ENCODE measurements at places on chromosomes 1 and 21.
A peak's percentile ranks its signal among the peaks of the same experiment; 100 is the strongest.

DNA sequence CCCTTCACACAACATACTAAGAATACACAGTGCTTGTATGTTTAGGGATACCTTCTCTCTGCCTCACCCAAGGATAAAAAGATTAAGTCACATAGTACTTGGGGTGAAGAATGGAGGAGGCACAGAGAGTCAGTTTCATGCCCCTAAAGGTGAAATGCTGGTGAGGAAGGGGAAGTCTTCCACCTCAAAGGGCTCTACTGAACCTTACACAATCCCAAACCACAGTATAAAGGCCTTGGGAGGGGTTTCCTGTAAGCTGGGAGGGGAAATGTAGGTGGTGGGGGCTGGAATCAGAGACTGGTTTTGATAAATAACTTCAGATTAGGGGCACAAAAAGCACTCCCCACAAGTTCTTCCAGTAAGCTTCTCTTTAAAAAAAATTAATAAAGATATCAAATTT, 3.5 kb downstream of the MINDY1 start:
- no peak for DNase-seq

GRCh38 chr1:208668991-208669390, 424.8 kb upstream of the PLXNA2 start:
- DNase-seq = no peak

DNA sequence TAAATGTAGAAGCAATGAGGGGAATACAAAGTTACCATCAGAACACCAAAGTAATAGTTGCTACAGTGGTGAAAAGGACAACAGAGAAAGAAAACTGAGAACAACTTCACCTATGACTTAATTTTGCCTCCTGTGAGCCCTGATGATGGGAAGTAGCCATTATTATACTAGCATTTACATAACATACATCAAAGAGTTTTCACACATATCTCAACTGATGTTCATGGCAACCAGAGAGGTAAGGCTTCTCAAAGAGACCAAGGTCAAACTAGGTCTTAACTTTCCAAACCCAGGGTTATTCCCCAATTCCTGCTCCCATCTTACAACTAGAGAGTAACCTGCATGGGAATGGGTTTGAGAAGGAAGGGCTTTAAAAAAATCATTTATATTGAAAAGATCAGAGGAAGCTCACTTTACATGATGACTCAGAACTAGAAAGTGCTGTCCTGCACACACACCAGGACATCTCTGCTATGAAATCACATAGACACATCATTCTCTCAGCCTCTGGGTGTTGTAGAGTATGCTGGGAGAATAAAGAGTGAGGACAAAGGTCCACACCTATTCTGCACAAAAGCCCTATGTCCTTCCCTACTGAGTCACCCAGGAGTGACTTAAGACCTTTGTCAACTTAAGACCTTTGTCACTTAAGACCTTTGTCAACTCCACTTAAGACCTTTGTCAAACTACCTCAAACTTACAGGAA, 179.7 kb downstream of the TNFSF18 start:
- DNase-seq = no peak

DNA sequence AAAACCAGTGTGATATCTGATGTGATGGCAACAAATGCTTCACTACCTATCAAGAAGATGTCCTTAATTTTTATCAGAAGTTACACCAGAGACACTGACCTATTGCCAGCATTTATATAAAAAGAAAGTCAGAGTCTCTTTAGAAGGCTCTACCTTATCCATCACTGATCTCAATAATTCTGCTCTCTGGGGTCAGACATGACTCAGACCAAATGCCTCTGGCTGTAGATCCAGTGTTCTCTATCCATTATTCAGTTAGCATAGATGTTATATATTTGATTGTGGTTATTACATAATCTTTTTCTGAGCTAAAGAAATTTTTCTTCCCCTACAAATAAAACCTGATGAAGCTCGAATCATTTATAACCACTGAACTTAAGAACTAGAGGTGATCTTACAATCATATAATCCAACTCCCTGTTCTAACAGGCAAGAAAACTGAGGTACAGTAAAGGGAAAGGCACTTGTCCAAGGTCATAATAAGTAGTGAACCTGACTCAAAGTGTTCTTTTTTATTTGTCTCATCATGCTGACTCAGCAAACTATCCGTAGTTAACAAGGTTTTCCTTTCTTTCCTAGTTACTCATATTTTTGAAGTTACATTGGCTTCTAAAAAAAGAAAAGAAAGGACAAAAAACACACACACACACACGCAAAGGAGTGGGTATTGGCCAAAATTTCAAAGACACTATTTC, 43.6 kb upstream of the ESRRG start:
- no peak for DNase-seq

GRCh38 chr1:37480125-37480466, 5.7 kb downstream of the ZC3H12A start:
- DNase-seq = no peak

DNA sequence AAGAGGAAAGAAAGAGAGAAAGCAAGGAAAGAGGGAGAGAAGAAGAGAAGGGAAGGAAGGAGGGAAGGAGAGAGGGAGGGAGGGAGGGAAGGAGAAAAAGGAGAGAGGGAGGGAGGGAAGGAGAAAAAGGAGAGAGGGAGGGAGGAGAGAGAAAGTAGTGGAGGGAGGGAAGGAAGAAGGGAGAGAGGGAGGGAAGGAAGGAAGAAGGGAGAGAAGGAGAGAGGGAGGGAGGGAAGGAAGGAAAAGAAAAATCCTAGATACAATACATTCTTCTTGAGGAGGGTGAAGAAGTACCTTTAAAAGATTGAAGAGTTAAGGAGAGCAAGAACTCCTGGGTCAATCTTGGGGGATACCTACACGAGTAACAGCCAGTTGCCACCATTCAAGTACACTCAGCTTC, 29.2 kb downstream of the MCOLN2 start:
- DNase-seq = no peak

DNA sequence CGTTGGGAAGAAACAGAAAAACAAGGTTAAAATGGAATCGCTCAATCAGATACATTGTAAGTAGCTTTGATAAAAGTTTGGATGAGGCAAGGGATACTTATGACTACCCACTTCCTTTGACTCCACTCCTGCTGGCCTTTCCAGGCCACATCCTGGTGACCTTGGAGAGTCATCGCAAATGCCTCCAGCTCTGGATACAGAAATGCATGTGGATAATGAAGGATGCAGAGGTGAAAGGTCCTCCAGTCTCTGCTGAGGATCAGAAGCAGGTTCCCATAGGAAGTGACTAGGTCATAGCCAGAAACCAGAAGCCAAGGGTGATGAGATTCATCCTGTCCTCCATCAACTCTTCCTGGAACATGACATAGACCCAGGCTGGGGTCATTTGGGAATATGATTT, 6.2 kb upstream of the CAMK1G start:
- DNase-seq = no peak

DNA sequence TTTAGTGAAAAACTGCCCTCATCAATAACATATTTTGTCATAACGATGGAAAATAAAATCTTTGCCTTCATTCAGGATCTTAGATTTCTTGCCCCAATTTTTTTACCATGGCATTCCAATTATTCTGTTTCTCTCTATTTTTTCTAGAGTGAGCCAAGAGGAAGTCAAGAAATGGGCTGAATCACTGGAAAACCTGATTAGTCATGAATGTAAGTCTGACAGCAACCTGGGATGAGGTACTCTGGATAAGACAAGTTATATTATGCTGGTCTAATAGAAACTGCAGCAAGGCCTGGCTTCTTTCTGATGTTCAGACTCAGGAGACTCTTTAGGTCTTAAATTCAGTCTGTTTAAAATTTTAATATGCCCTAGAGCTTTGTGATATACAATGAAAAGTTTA, 3.5 kb downstream of the RGS4 start:
- no peak for DNase-seq

- no peak for DNase-seq
Measured at GRCh38 chr1:150068109-150068435, 496 bp downstream of the VPS45 start.

GRCh38 chr1:218480137-218480536, 135.0 kb downstream of the TGFB2 start:
- no peak for DNase-seq

- DNase-seq = peak; percentile 58
Measured at GRCh38 chr1:2300004-2300771, 72.1 kb downstream of the SKI start.

- DNase-seq = no peak
Measured at GRCh38 chr1:24047110-24047477, 64.8 kb downstream of the MYOM3 start.

- no peak for DNase-seq
Measured at GRCh38 chr1:21955501-21956281, 18.6 kb upstream of the HSPG2 start.

DNA sequence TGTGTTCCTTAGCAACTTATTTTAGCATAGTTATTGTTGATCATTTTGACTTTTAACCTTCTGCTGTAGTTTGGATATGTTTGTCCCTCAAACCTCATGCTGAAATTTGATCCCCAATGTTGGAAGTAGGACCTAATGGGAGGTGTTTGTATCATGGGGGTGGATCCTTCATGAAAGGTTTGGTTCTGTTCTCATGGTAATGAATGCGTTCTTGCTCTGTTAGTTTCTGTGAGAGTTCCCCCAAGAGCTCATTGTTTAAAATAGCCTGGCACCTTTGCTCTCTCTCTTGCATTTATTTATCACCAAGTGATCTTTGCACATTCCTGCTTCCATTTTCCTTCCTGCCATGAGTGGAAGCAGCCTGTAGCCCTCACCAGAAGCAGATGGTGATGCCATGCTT, 372.1 kb upstream of the VAMP3 start:
- DNase-seq = no peak

DNA sequence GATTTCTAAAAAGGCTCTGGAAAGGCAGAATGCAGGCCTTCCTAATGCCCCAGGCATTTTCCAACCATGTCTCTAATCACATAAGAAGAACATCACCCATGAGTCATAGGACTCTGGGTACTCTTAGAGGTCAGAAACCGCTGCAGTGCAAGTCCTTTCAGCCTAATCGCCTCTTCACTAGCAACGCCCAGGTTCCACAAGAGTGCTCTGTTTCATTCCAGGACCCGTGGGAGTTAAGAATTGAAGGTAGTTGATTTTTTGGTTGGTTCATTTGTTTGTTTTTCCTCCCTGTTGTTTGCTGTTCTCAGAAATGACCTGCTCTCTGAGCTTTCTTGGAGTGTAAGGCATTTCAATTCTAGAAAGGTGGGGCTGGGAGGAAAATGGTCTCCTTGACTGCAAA, 123.2 kb downstream of the NR5A2 start:
- DNase-seq = no peak

DNA sequence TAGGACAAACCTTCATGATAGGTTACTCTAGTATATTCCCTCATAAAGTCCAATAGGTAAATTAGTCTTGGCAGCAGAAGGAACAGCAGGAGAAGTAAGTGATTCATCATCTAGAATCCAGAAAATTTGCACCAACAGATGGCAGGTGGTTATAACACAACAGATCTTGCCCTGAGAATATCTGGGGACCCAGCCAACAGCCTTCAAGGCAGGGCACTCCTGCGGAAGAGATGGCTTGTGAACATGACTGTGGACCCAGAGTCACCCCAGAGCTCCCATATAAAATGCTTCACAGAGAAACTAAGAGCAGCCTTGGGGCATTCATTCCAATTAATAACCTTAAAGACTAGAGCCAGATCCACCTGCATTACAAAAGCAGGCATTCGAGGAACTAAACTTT, 7.9 kb upstream of the PLA2G2C start:
- DNase-seq = no peak

GRCh38 chr1:167202049-167202448, 18.6 kb upstream of the POU2F1 start:
- DNase-seq = no peak

DNA sequence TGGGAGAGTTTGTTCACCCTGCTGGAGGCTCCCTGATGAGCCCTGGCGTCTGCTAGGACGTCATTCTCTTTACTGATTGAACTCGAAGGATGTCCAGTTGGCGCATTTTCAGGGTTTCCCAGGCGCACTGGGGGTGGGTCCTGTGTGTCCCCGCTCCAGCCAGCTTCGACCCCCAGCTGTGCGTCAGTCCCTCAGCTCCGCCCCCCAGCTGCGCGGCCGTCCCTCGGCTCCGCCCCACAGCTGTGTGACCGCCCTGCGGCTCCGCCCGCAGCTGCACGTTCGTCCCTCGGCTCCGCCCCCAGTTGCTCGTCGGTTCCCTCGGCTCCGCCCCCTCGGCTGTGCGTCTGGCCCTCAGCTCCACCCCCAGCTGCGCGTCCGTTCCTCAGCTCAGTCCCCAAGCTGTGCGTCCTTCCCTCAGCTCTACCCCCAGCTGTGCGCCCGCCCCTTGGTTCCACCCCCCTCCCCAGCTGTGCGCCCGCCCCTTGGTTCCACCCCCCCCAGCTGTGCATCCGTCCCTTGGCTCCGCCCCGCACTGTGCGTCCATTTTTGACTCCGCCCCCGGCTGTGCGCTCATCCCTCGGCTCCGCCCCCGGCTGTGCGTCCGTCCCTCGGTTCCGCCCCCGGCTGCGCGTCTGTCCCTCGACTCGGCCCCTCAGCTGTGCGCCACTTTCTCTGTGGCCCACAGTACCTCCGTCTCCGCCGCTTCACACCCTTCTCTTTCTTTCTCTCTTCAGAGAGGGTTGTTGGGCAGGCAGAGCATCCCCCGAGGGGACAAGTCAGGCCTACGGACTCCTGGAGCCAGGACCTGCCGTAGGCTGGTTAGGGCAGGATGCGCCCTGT, 61.3 kb downstream of the FAAP20 start:
- DNase-seq = peak; percentile 92

DNA sequence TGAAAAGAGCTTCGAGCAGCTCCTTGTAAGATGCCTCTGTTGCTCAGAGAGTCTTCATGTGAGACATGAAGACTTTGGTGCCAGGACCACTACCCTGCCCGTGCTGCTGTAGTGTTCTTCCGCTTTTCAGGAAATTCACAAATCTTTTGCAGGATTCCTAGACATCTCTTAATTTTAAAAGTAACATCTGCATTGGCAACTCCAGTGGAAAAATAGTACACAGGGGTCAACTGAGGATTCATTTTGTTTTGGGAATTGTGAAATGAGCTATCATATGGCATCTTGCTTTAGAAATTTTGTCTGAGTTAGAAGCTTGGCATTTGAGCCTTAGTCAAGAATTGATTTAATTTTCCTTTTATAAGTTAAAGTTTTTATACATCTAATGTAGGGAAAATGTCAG, 7.2 kb downstream of the PRDM2 start:
- no peak for DNase-seq

DNA sequence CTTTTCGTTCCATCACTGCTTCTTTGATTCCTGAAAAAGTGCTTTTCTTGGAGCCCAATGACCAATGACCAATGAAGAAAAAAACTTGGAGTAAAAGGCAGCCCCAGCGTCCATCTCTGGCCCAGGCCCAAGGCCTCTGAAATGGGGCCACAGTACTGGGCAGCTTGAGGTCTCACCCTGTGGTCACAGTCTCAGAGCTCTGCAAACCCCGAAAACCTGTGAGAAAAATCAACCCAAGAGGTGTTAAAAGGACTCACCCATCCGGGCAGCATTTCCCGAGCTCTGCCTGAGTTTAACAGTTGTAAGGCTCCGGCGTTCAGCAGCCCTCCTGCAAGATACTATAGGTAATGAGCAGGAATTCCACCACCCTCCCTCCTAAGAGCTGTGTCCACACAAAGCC, 2.1 kb upstream of the EFHD2 start:
- DNase-seq = no peak

GRCh38 chr1:247182994-247183393, 11.2 kb upstream of the ZNF124 start:
- DNase-seq = no peak

GRCh38 chr1:13951793-13952751, 252.1 kb downstream of the PRDM2 start:
- DNase-seq = no peak

GRCh38 chr21:41895643-41896493, 16.7 kb upstream of the PRDM15 start:
- DNase-seq = peak; percentile 26

GRCh38 chr1:116481934-116482333, 88.9 kb downstream of the CD58 start:
- no peak for DNase-seq

GRCh38 chr1:226666164-226666506, 72.9 kb downstream of the ITPKB start:
- no peak for DNase-seq

All from stimulated activated CD4-positive, alpha-beta T cell treated with anti-CD3 and anti-CD28 coated beads, TNF-alpha, amount 100 ng/mL, for 1 hour (primary cell).